ENCODE measurements at places on chromosomes 2 and 18.
A peak's percentile ranks its signal among the peaks of the same experiment; 100 is the strongest.

- no peak for DNase-seq
Observed at GRCh38 chr18:55221622-55222021, 262.4 kb upstream of the CCDC68 start.

- no peak for DNase-seq
Observed at GRCh38 chr2:207928079-207928478, 97.2 kb downstream of the PLEKHM3 start.

- no peak for DNase-seq
Observed at GRCh38 chr2:237682856-237683670, 55.7 kb downstream of the LRRFIP1 start.

GRCh38 chr2:166238176-166238575, 110.4 kb upstream of the SCN1A start:
- DNase-seq, result no peak

- no peak for DNase-seq
Observed at GRCh38 chr18:46950064-46950656, 32.8 kb downstream of the KATNAL2 start.

DNA sequence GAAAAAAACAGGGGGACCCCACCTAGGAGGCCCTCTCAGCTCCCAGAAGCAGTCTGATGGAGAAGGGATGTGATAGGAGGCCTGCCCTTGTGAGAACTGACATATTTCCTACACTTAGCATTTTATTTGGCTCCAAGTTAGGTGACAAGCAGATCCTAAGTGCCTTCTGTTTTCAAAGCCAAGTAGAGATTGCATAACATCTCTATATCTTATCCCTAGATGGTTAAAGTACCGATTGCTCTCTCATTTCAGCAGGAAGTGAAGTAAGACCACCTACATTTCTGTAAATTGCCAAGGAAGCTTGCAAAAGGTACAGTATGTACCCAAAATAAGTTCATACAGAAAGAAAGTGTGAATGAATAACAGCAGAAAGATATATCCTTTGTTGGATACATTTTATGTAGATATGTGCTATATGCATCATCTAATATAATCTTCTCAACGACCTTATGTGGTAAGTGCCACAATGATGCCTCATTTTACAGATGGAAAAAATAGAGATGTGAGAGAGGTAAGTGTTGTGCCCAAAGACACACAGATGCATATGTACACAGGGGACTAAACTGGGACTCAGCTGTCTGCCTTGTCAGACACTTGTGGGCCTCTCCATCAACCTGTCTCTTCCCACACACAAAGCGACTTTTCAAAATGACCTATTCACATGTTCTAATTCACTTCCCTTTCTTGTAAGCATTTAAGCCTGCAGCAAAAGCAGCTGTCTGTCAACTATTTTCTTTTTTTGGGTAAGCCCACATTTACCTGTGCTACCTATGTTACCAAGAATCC, 38.9 kb downstream of the DHRS9 start:
- no peak for DNase-seq

DNA sequence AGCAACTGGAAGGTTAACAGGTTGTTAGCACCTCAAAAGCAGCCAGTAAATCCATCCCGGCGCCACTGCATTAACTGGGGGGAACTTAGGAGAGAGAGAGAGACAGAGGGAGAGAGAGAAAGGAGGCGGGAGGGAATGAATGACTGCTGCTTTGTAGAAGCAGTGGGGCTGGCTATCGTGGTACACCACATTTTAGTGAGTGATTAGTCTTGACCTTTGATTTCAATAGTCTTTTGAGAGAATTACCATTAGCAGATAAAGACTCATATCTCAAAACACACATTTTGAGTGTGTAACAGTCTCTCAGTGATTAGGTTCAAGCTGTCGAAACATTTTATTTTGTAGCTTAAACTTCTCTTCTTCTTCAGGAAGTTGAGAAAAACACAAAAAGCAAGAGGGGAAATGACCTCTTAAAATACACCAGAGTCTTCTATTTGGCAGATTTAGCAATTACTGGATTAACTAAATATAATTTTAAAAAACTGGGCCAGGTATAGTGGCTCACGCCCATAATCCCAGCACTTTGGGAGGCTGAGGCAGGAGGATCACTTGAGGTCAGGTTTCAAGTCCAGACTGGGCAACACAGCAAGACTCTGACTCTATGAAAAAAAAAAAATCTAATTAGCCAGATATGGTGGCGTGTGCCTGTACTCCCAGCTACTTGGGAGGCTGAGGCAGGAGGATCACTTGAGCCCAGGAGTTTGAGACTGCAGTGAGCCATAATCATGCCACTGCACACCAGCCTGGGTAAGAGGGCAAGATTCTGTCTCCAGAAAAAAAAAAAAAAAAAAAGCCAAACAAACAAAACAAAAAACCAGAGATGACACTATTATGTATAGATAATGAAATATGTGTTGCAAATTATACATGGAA, 22.0 kb upstream of the PNO1 start:
- no peak for DNase-seq

GRCh38 chr2:60932954-60933353, 51.6 kb downstream of the REL start:
- no peak for DNase-seq

DNA sequence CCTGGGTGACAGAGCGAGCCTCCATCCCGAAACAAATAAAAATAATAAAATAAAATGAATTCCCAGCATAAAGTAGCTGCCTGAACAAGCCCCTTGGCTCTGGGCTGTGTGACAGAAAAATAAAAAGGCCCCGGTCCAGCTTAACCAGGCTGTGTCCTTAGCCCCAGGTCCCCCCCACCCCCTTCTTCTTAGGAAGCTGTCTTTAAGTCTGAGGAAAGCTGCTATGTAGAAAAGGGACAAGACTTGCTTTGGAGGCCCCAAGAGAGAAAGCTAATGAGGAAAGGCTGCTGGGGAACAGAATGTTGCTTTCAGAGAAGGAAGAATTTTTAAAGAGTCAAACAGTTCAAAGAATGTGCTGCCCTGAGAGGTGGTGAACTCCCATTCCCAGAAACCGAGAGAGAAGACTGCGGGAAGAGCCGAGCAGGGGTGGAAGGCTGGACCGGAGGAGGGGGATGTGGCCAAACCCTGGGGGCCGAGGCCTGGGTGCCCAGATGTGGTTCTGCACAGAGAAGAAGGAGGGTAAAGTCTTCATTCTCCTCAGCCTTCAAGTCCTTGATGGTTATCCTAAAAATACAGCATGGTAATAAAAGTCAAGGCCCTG, 61.9 kb downstream of the CENPO start:
- DNase-seq, result no peak

DNA sequence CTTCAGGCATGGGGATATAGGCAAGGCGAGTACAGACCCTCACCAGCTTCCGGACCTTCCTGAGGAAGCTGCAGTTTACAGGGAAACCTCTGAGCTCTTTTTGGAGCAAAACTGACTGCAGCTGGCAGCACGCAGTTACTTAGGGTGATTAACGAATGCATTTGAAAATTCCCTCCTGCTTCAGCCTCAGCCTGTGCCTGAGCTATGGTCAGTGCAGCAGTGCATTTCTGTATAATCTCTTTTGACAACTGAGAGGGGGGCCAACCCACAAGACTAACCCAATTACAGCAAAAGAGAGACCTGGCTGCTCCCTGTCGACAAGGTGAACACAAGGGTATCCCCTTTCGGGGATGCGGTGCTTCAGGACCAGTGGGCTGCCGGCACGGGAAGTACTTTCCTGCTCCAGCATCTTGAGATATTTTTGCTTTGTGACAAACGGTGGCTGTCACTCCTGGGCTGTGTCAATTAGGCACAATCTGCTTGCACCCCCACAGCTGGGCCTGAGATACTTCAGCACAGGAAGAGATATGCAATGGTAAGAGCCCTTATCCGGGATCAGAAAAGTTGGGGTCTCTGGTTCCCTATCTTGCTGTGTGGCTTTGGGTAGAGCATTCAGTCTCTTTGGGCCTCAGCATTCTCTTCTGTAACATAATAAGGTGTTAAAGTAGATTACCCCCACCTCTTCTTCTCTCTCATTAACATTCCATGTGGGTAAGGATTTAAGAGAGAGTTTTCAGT, 141.0 kb downstream of the TMEM17 start:
- no peak for DNase-seq

- DNase-seq, result no peak
Observed at GRCh38 chr18:65610939-65611338, 139.9 kb upstream of the CDH7 start.

DNA sequence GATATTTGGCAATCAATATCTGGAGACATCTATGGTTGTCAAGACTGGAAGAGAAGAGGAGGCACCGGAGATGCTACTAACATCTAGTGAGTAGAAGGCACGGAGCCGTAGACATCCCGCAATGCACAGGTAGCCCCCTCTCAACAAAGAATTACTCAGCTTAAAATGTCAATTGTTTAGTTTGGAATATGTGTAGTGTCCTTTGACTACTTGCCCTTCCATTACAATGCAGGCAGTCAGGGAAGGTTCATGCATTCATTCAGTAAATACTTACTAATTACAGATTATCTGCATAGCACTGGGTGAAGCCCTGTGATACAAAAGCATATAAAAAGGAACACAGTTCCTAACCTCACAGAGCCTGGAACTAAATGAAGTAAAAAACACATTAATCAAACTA, 294.0 kb downstream of the RIT2 start:
- DNase-seq, result no peak

DNA sequence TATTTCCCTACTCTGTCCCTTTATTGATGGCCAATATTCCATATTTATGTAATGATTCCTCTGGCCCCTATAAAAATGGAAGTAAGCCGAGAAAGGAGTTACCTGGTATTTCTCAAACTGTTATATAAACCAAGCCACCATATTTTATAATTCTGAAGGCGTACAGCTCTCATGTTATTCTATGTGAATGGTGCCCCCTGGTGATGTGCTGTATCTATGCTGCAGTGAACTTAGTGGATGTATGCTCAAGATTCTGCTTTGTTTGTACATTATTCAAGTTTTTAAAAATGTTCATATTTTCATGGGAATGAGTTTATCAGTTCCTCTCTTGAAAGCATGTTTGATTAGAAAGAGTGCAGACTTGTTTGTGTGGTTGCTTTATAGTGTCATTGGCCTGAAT, 194.5 kb upstream of the LRRTM1 start:
- no peak for DNase-seq

GRCh38 chr2:37653805-37654378, 17.6 kb downstream of the CDC42EP3 start:
- peak; percentile 27 for DNase-seq

- no peak for DNase-seq
Observed at GRCh38 chr2:14673351-14673875, 40.9 kb downstream of the LRATD1 start.

- no peak for DNase-seq
Observed at GRCh38 chr2:99727199-99727598, 237.4 kb upstream of the REV1 start.

- no peak for DNase-seq
Observed at GRCh38 chr2:20578895-20579825, 71.7 kb downstream of the HS1BP3 start.

DNA sequence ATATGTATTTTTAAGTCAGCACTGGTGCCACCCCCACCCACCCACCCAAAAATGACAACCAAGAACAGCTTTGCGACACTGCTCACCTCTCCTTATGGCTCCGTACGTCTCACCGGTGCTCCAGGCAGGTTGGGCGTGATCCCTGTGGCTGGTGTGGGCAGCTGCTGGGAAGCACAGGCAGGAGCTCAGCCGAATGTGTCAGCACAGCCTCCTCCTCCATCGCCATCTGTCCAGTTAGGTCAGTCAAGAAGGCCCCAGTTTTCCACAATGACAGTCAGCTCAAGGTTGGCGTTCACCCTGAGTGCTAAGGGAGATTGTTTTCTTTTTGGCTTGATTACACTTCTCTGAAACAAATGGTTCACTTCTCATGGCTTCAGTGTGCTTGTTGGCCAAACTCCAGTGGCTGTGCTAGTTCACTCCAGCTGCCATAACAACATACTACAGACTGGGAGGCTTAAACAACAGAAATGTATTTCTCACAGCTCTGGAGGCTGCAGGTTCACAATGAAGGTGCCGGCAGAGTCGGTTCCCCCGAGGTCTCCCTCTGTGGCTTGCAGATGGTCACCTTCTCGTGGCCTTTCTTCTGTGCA, 30.2 kb downstream of the AMER3 start:
- DNase-seq, result no peak

DNA sequence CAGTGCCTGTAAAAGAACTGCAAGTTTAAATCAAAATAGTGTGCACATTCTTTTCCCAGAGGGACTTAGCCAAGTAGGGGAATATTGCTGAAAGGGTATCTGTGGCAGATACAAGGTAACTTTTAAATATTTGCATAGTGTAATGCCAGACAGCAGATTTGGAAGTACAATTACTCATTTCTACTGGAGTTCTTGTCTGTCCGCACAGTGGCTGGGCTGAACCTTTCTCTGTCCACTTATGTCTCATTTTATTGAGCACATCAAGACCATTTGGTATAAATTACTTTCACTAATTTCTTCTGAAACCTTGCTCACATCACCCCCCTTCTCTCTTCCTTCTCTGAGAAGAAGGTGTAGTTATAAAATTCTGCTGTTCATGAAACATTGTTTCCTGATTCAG, 271.3 kb downstream of the THSD7B start:
- DNase-seq, result no peak

DNA sequence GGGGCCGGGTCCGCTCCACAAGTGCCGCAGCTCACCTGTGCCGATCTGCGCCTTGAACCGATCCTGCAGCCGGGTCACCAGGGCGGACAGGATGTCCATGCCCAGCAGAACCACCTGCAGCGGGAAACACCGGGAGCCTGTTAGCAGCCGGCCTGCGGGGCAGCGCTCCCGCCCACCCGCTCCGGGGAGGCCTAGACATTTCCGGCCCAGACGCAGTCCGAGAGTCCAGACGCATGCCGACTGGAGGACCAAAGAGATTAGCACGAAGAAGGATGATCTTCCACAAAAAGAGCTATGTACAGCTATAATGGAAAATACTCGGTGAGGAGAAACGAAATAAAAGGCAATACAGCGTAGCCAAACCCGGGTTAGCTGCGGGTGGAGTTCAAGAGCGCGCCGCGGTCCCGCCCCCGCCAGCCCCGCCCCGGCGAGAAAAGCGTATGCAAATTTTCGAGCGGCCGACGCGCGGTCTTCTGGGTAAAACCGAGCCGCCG, 421 bp upstream of the RNU4ATAC start:
- DNase-seq, result peak; percentile 82

- DNase-seq, result no peak
Observed at GRCh38 chr18:57533006-57533867, 53.3 kb downstream of the FECH start.

- no peak for DNase-seq
Observed at GRCh38 chr2:69114534-69114933, 101.6 kb downstream of the ANTXR1 start.

DNA sequence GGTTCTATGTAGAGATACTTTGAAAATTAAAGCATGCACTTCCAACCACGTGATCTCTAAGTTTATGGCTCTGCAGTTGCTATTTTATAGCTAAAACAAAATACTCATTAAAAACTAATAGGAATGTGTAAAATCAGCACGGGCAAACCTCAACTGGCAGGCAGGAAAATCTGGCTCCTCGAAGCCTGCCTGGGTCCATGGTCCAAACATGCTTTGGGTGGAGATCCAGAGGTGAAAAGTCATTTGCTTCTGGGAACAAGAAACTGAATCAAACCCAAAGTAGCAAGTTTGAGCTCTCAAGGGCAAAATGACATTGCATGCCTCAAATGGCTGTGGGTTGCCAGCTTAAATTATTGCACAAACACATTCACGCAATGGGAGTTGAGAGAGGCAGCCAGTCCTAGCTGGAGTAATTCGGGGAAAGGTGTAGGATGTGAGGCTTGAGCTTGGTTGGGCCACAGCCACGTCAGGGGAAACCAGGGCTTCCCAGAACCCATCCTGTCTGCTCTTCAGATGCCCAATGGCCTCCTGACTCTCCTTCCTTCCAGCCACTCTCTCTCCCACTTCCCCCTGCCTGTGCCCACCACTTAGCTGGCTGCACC, 75.2 kb upstream of the LCLAT1 start:
- DNase-seq, result no peak

GRCh38 chr18:79720359-79720733, 40.7 kb downstream of the CTDP1 start:
- no peak for DNase-seq

- DNase-seq, result no peak
Observed at GRCh38 chr18:22169011-22169888, at the start of gene GATA6. GATA6 (plus strand) TSS chr18:22169589; CDS start chr18:22171145, 1,556 bp downstream.

Data from stimulated activated CD4-positive, alpha-beta T cell treated with anti-CD3 and anti-CD28 coated beads, Interleukin-12 subunit alpha, Interleukin-12 subunit beta, amount 100 ng/mL, for 48 hours (primary cell).